Mononuclear cell (primary cell): ENCODE measurements at places on chromosomes 6 and 20. TPM values are rescaled to one million over a fixed set of nuclear protein-coding genes. Genes with fewer than 3 reads are reported as not detected.

SNAP91 gene
- not detected for total RNA-seq

DUSP15 gene
- not detected for total RNA-seq

CCN6 gene
- not detected for total RNA-seq

MEI4 gene
- 0.10 TPM for total RNA-seq

HDGFL1 gene
- total RNA-seq: not detected

FRK gene
- not detected for total RNA-seq

PPP2R5D gene
- total RNA-seq: 15.2 TPM

SLC52A3 gene
- total RNA-seq: not detected
